ENCODE measurements at places on chromosomes 7 and 10.

GRCh38 chr7:90671571-90671970, 75.5 kb downstream of the CDK14 start:
- DNase-seq: no peak

DNA sequence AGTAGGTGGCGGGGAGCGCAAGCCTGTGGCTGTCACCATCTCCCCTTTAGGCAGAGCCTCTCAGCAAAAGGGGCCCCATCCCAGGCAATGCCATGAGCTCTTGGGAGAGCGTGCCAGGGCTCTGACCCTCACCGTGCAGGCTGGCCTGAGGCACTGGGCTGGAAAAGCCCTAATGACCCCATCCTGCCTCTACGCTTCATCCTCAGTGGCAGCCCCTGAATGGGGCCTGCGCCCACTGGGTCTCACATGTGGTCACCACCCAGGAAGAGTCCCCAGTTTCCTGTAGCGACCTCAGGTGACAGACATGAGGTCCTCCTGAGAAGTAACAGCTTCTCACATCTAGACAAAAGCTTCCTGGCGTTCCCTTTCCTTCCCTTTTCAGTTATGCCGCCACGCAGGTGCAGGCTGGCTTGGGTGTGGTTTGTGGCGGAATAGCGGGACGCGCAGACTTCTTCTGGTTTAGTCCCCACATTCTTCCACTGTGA, 59.2 kb downstream of the CLEC2L start:
- no peak for DNase-seq

- no peak for DNase-seq
Observed at GRCh38 chr7:156932006-156932405, 17.5 kb upstream of the NOM1 start.

DNA sequence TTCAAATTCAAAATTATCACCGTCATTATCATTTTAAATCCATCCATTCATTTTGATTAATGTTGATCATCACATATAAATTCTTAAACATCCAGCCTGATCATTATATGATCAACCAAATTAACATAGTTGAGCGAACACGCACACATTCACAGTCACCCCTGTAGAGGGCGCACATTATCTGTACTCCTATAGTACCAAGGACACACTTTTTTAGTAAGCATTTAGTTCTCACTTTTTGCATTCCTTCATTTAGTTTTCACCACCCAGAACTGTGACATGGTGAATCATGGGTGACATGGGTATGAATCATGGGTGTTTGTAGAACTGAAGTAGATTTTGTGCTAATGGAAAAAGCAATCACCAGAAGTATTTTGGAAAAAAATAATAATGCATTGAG, 26.0 kb upstream of the ZNF735 start:
- DNase-seq: peak; percentile 4

GRCh38 chr7:139058943-139059342, 23.1 kb upstream of the ZC3HAV1L start:
- peak; percentile 30 for DNase-seq

DNA sequence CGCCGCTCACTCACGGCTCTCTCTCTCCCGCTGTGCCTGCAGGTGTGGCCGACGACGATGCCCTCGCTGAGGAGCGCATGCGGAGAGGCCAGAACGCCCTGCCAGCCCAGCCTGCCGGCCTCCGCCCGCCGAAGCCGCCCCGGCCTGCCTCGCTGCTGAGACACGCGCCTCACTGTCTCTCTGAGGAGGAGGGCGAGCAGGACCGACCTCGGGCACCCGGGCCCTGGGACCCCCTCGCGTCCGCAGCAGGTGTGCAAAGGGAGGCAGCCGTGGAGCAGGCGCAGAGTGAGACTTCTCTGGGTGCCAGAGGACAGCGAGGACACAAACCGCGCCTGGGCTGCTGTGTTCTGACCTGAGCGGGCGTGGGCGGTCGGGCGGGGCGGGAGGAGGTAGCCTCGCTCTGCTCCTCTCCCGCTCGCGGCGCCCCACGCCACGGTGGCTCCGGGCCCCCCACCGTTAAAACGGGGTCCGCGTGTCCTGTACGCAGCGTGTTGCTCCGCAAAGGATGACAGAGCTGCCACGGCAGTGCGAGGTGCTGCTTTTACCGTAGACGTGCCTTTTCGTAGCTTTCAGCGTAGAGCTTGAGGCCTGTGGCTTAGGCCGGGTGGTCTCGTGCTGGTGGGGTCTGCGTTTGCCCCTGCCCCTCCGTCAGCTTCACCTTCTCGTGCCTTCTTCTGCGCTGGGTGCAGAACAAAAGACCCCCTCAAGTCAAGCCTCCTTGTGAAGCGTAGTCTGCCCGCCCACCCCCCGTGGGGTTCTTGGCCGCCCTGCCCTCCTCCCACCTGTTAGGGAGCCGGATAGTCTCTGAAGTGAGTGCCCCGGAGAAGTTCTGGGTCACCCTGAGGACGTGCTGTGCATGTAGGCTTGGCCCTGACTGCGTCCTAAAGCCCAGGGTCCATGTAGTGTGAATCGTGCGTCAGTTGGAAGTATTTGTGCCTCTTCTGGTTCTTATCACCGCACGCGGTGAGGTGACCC, 73.2 kb downstream of the DNAJB6 start:
- no peak for DNase-seq

GRCh38 chr10:80685355-80685754, 147.7 kb downstream of the SH2D4B start:
- DNase-seq: no peak

DNA sequence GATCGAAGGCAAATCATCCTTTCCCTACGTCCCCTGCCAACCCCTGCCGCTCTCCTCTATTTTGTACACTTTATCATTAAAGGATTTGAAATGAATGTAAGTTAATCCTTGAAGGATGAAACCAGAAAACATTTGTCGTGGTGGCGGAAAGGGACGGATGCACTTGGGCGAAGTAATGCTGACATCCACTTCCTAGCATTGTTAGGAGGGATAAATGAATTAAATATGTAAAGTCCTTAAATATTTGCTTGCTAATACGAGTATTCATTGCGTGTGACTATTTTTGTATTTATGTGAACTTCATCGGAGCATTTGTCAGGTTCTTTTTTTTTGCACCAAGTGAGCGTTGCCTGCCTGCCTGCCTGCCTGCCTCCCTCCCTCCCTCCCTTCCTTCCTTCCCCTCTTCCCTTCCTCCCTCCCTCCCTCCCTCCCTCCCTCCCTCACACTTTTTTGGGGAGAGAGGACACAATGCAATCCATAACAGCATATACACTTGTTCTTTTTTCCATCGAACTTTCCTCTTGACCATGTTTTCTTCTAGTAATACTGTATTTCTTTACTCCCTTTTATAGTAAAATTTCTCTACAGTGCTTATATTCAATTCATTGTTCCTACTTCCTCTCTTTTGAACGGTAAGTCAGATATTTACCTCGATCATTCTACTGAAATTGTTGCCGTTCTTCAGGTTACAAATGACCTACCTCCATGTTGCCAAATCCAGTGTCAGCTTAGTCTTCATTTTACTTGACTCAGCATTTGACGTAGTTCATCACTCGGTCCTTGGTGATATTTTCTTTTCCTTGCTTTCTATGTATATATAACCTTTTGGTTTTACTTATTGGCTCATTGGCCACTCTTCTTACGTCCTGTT, 831 bp downstream of the CCDC7 start:
- peak; percentile 2 for DNase-seq

- DNase-seq: peak; percentile 81
Observed at GRCh38 chr7:139820089-139820488, 9.0 kb upstream of the TBXAS1 start.

- peak; percentile 9 for DNase-seq
Observed at GRCh38 chr7:90401989-90402388, 1.3 kb upstream of the CLDN12 start.

GRCh38 chr10:47378606-47379444, 5.3 kb downstream of the ZNF488 start:
- DNase-seq: no peak

GRCh38 chr7:20786779-20787659, at the start of gene SP8:
SP8 (minus strand) TSS chr7:20786886; CDS start chr7:20786798, 88 bp downstream.
- peak; percentile 41 for DNase-seq

GRCh38 chr7:75866489-75867389, 12.1 kb upstream of the RHBDD2 start:
- DNase-seq: peak; percentile 71

DNA sequence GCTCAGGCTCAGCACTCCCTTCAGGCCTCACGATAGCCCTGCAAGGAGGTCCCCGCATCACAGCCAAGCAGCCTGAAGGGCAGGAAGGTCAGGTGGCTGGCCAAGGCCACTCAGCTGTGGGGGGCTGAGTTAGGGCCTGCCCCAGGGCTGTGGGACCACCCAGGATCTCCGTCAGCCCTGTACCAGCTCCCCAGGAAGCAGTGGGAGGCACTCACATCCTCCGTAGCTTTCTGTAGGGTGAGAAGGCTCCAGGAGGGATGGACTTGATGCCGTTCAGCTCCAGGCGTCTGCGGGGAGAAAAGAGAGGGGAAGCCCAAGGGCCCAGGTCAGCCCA, 125.9 kb downstream of the SLIT1 start:
- no peak for DNase-seq

DNA sequence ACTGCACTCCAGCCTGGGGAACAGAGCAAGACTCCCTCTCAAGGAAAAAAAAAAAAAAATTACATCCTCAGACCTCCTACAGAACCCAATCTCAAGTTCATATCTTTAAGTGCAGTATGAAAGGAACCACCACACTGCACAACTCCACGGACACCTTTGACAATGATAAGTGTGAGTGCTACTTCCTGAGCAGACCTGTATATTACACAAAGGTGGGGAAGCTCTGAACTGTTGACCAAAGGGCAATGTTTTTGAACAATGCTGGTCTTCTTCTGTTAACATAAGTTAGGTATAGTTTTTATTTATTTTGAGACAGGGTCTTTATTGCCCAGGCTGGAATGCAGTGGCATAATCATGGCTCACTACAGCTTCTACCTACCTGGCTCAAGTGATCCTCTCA, 54.1 kb upstream of the RNF148 start:
- DNase-seq: no peak

GRCh38 chr7:39745320-39745719, 121.9 kb downstream of the RALA start:
- no peak for DNase-seq

DNA sequence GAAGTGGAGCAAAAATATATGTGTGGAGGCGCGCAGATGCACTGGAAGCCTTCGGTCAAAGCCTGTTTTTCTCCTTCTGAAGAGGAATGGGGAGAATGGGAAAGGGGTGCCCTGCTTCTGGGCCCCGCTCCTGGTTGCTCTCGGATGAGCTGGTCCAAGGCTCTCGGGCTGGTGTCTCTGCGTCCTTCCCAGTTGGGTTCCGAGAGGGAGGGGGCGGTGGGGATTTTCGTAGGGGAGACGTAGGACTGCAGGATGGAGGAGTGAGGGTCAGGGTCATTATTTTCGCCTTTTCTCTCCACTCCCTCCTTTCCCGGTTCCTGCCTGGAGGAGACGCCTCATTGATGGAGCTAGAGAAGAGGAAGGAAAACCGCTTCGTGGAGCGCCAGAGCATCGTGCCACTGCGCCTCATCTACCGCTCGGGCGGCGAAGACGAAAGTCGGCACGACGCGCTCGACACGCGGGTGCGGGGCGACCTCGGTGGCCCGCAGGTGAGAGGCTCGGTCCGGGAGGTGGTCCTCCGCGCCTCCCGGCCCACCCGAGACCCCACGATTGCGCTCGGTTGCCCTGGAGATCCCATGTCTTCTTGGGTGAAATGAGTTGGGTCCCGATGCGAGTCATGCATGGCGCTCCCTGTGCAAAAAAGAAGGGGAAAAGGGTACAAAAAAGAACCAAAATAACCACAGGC, 790 bp downstream of the ADAM22 start:
- DNase-seq: peak; percentile 16

- DNase-seq: no peak
Observed at GRCh38 chr10:101228966-101229265, 347 bp downstream of the LBX1 start.

- DNase-seq: no peak
Observed at GRCh38 chr10:94138391-94138790, 144.7 kb downstream of the PLCE1 start.

- no peak for DNase-seq
Observed at GRCh38 chr7:15628876-15629275, 57.6 kb downstream of the MEOX2 start.

DNA sequence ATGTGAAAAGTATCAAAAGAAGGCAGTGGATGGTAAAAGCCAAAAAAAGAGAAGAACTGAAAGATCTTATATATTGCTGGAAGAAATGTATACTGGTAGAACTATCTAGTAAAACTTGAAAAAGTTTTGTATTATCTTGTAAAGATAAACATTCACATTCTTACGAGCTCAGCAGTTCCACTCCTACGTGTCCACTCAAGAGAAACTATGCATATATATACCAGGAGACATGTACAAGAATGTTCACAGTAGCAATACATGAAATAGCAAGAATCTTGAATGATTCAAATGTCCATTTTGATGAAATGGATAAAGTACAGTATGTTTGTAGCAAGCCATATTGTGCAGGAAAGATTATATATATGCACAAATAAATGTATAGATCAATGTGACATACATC, 155.0 kb downstream of the RNF133 start:
- DNase-seq: no peak

GRCh38 chr10:1382711-1383110, 326.5 kb downstream of the WDR37 start:
- DNase-seq: no peak

DNA sequence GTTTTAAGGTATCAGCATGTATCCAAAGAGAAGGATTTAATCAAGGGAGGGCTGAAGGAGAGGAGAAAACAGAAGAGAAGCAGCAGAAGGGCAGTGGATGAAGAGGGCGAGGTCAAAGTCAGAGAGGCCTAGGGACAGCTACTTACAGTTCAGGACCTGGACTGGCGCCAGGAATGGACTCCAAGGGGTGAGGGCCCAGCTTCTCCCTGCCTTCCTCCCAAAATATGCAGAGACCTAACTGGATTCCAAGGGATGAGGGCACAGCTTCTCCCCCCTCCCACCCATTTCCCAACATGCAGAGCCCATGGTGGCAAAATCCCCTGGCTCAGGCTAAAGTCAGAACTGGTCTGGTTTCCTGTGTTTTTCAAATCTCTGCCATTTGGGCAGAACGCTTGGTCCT, 3.4 kb upstream of the TCF7L2 start:
- DNase-seq: no peak

GRCh38 chr10:115941361-115941771, 331.6 kb downstream of the GFRA1 start:
- DNase-seq: no peak

- DNase-seq: no peak
Observed at GRCh38 chr10:103619424-103620351, 126.2 kb downstream of the NEURL1 start.

- no peak for DNase-seq
Observed at GRCh38 chr7:100088095-100088620, 611 bp upstream of the COPS6 start.

- DNase-seq: no peak
Observed at GRCh38 chr7:40234046-40234445, 99.2 kb downstream of the SUGCT start.

DNA sequence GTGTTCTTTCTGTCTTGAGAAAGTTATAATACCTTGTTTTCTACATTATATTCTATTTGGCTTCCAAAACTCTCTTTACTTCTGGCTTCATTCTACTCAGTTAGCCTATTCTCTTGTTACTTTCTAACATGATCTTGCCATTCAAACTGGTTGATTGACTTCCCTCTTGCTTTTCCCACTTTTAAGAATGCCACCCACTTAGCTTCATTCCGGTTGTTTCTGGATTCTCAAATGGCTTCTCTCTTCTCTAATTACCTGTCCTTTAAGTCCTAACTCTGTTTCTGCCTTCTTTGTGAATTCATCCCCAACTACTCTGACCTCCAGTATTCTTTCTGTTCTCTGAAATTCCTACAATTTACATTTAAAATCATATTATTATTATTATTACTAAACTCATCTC, 52.0 kb downstream of the ANKIB1 start:
- DNase-seq: no peak
